Effector memory CD8-positive, alpha-beta T cell (primary cell): ENCODE measurements at places on chromosomes 11 and 22.

GRCh38 chr11:9099617-9100016 is 8.2 kb upstream of the SCUBE2 start:
- peaks cover 76% of the 10 kb centered on the region for H3K27me3 ChIP-seq
- H3K36me3 ChIP-seq = no peaks in the 10 kb centered on the region
- no peak overlapping the region for H3K27ac ChIP-seq

GRCh38 chr22:48844056-48844675 is 983.5 kb downstream of the BRD1 start:
- peaks cover 17% of the 10 kb centered on the region for H3K27me3 ChIP-seq
- H3K36me3 ChIP-seq = no peaks in the 10 kb centered on the region
- no peak overlapping the region for H3K4me3 ChIP-seq
- H3K27ac ChIP-seq = no peak overlapping the region
- DNase-seq = no peak

DNA sequence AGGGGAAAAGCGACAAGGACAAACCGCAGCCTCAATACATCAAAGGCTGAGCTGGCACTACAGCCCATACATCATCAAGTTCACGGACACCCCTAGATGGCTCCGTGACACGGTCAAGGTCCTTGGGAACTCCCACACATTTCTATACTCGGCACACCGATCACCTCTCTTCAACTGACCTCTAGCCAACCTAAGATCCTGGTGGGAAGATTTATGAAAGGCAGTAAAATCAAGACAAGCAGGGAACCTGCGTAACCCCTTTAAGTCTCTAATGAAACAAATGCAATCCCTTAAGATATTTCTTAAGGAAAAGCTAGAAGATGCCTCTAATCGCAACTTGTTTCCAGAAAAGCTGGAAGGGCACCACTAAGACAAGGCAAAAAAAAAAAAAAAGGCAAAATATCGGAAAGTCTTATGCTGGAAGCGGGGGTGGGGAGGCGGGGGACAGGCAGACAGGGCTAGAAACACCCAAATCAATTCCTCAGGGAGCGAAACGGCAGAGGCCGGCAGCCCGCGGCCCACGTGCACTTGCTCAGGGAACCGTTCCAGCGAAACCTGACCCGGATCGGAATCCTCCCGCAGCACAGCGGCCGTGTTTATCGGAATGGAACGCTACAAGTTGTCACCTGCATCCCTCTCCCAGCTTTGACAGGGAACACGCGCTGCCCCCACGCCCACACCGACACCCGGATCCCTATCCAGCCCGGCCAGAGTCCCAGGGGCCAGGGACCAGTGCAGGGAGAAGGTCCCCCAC is 1.4 kb downstream of the ARHGAP20 start:
- H3K27ac ChIP-seq = no peak overlapping the region
- peak overlapping the region; percentile 79 for H3K4me3 ChIP-seq
- H3K27me3 ChIP-seq = peaks cover 55% of the 10 kb centered on the region
- H3K4me1 ChIP-seq = peaks cover 14% of the 10 kb centered on the region

GRCh38 chr11:106369224-106369623 is 291.8 kb downstream of the AASDHPPT start:
- H3K4me3 ChIP-seq = no peak overlapping the region
- DNase-seq = no peak
- H3K4me1 ChIP-seq = no peaks in the 10 kb centered on the region
- H3K27ac ChIP-seq = no peak overlapping the region
- H3K36me3 ChIP-seq = no peaks in the 10 kb centered on the region
- no peaks in the 10 kb centered on the region for H3K27me3 ChIP-seq

GRCh38 chr11:133955081-133955891 is 1.5 kb downstream of the IGSF9B start:
- peak; percentile 11 for DNase-seq
- no peaks in the 10 kb centered on the region for H3K36me3 ChIP-seq
- peak overlapping the region; percentile 82 for H3K4me3 ChIP-seq
- H3K27ac ChIP-seq = no peak overlapping the region
- H3K4me1 ChIP-seq = peaks cover 26% of the 10 kb centered on the region
- peaks cover 34% of the 10 kb centered on the region for H3K27me3 ChIP-seq

DNA sequence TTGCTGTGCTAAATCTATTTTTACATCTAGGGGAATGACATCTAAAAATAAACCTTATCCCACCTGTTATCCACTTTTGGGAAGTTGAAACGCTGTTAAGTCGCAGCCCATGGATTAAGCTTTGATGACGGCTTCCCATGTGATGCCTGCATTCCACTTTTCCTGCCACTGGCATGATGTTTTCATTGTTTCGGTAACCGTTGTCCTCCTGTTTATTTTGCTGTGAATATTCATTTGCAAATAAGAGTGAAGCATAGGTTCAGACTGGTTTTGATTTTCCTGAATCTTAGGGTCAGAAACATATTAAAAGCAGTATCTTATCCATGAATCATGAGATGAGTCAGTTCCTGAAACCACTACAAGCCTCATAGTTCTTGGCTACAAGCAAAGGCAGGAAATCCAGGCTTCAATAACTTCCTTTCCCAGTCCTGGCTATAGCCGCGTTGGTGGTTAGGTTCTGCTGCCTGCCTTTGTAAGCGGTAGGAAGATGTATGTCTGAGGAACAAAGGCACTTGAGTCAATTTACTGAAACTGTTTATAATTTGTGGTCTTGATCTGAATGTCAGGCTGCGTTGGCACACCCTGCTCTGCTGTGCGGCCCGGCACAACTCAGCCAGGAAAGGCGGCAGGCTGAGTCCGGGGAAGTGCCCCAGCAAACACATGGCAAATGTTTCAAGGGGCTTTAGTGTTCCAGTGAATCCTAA is 19.4 kb downstream of the TEAD1 start:
- H3K27ac ChIP-seq = no peak overlapping the region
- DNase-seq = no peak
- no peak overlapping the region for H3K4me3 ChIP-seq
